ENCODE measurements at places on chromosomes 12 and 14.

DNA sequence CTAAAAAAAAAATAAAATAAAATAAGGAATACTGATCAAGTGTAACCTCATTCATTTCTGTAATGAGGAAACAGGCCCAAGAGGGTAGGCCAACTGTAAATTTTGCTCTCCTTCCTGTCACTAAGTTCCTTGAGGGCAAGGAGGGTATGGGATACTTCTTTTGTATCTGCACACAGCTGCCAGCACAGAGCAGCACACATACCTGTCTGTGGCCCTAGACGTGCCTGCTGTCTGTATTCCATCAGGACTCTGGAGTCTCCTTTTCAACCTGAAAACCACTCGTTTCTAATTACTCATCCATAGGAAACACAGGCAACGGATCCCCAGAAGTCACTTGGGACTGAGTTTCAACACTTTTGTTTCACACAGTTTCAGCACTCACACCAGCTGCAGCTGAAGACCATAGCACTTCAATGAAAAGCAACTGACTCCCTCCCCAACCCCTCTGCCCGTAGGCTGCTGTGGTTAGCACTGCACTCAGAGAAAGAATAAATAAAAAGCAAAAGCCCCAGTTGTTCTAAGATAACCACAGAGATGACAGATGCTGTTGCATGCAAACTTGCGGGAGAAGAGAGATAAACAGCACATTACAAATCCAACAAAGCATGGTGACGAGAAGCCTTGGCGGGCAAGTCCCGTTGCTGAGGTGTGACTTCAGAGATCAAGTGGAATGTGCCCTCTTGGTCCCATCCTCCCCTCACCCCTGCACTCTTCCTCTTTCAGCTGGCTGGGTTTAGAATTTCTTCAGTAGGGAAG is 24.9 kb downstream of the CRACR2A start:
- DNase-seq, result peak; percentile 76

DNA sequence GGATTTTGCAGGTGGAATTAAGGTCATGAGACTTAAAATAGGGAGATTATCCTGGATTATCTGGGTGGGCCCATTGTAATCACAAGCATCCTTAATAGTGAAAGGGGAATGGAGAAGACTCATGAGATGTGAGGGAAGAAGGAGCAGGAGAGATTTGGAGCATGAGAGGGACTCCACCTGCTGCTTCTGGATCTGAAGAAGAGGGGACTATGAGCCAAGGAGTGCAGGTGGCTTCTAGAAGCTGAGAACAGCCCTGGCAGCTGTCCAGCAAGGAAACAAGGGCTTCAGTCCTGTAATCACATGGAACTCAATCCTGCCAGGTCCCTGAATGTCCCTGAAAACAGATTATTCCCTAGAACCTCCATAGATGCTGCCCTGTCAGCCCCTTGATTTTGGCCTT is 67.8 kb downstream of the PELI2 start:
- DNase-seq, result no peak

DNA sequence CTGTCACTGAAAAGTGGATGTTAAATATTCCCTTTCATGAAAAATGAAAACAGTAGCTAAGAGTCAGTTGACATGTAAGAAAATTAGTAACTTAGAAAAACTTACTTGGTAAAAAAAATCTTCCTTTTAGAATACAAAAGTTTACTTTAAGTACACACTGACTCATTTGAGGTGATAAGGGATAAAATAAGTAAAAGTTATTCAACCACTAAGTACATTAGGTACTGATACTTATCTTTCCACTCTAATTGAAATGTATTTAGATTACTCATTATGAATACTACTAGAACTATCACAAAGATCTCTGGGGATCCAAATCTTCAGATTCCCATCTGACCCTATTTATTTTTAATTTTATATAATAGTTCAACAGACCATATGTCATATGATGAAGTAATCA is 12.2 kb downstream of the SYCP3 start:
- no peak for DNase-seq

- DNase-seq, result no peak
Observed at GRCh38 chr14:62557416-62557815, 487.8 kb downstream of the KCNH5 start.

- no peak for DNase-seq
Observed at GRCh38 chr12:40107803-40108620, 2.1 kb upstream of the SLC2A13 start.

DNA sequence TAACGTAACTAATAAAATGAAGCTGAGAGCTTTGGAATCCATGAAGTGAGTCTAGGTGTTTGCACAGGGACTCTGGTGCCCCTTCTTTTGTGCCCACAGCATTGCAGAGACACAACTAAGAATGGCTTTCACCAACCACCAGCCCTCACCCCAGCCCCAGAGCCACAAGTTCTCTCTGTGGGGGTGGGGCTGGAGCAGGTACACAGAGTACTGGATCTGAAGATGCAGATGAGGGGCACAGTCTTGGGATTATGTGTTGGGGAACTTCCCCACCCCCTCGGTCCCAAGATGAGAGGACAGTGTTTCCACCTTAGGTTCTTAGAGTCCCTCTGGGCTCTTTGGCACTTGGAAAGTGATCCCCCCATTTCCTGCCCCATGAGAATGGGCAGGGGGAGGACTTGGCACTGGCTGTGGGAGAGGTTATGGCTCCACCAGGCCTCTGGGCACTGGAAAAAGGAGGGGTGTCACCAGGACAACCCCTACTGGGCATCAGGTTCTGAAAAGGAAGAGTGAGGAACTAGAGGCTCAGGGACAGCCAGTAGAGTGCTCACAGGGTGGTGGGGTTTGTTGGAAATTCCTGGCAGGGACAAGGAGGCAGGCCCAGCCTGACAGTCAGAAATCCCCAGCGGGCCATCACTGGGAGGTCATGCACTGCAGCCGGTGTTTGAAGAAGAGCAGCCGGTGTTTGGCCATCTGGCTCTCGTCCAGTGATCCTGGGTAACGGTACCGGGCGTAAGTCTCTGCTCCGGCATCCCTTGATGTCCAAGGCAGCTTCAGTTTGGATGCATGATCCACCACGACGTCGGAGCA is 6.7 kb downstream of the B4GALNT1 start:
- no peak for DNase-seq

- DNase-seq, result no peak
Observed at GRCh38 chr12:129394177-129394825, 509.5 kb downstream of the TMEM132D start.

GRCh38 chr12:71440345-71440762 is 756 bp downstream of the LGR5 start:
- DNase-seq, result no peak

- no peak for DNase-seq
Observed at GRCh38 chr12:98901189-98901588, 256.1 kb downstream of the APAF1 start.

GRCh38 chr12:20599757-20600156 is 95.4 kb upstream of the SLCO1C1 start:
- DNase-seq, result no peak

GRCh38 chr12:85627584-85627983 is 208.6 kb downstream of the RASSF9 start:
- no peak for DNase-seq

DNA sequence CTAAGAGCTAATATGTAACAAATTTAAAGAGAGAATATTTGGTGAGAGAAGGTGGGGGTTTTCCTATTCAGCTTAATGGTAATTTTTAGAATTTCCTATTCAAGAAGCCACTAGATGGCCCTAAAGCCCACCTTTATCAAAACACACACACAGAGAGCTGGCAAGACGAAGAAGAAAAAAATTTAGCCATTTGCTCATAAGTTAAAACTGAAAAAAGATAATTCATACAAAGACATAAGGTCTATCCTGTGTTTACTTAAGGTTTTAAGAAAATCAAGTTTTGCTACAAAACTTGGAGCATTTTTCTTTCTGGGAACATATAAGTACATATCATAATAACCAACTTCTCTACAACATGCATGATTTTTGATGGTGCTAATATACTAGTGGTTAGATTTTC is 46.8 kb upstream of the PCED1B start:
- peak; percentile 84 for DNase-seq

- DNase-seq, result no peak
Observed at GRCh38 chr12:39467432-39467870, 24.5 kb upstream of the KIF21A start.

GRCh38 chr14:26866721-26867120 is 268.9 kb upstream of the NOVA1 start:
- no peak for DNase-seq

- DNase-seq, result no peak
Observed at GRCh38 chr14:91380610-91381371, 36.8 kb downstream of the CCDC88C start.

DNA sequence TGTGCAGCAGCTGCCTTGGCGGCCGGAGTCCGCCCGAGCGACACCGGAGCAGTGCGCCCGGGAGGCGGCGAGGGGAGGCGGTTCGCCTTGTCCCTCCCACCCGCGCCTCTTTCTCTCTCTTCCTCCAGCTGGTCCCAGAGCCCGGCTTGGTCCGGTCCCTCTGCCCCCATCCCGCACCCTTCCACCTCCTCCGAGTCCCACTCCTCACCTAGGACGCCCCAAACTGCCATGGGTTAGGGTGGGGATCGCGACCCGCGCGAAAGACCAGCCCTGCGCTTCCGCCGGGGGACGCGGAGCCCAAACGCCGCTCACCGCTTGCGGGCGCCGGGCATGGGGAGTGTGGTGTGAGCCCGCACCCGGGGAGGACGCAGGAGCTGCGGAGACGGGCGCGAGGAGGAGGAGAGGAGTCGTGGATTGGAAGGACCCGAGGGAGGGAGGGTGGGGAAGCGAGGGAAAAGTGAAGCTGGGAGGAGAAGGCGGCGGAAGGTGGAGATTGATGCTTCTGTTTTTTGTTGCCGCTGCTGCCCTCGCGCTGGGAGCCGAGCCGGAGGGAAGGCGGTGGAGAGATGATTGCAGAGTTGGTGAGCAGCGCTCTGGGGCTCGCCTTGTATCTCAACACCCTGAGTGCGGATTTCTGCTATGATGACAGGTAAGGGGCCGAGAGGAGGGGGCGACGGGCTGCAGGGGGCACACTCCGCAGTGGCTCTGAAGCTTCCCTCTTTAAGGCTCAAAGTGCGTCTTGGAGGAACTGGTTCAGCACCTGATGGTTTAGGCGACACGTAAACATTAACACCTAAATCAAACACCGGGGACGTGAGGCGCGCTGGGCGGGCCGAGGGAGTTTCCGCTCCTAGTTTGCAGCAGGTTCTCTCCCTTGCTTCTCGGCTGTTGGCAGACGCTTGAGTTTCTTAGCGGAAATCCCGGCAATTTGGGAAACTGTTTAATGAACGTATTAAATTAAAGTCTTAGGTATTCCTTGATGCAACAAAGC is 610 bp downstream of the TMTC2 start:
- peak; percentile 27 for DNase-seq

- DNase-seq, result no peak
Observed at GRCh38 chr12:126418400-126418799, 1353.2 kb downstream of the AACS start.

DNA sequence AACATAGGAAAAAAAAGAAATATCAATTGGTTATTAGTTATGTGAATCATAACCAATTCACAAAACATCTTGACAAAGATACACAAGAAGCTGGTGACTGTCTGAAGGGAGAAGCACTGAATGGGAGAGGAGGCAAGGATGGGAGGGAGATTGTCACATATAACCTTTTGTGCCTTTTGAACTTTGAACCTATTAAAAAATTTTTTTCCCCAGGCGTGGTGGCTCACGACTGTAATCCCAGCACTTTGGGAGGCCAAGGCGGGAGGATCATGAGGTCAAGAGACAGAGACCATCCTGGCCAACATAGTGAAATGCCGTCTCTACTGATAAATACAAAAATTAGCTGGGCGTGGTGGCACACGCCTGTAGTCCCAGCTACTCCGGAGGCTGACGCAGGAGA is 12.6 kb downstream of the DYNLL1 start:
- DNase-seq, result no peak

DNA sequence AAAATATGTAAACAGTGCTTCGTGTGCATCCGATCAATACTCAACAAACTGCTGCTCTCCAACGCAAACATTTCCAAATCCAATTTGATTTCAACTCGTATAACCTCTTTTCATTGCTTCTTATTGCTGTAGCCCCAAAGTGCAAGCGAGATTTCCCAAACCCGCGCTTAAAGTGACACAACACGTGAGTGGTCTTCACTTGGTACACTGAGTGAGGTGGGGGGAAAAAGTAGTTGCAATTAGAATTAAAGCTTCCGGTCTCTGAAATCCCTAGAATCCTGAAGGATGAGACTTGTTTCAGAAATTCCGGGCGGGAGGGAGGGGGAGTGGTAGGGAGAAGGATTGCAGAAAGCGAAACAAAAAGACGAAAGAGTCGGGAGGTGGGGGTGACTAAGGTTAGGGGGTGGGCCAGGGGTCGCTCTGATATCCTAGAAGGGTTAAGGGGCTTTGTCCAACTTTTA is 387.5 kb downstream of the BCAT1 start:
- no peak for DNase-seq

- no peak for DNase-seq
Observed at GRCh38 chr12:52091869-52092268, 12.4 kb downstream of the SMIM41 start.

DNA sequence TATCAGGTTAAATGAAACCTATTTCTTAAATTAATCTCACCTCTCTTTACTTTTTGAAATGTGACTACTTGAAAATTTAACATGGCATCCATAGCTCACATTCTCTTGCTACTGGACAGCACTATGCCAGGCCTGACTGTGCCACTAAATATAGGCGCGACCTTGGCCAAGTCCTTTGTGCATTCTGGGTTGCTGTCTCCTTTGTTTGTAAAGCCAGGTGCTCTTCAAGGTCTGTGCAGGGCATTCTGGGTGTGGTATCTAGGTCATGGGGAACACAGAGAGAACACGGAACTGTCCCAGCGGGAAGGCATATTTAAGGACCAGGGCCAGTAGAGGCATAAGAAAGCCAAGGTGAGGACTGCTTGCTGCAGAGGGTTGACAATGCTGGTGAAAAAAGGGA is 121.2 kb downstream of the ZNF664 start:
- no peak for DNase-seq

DNA sequence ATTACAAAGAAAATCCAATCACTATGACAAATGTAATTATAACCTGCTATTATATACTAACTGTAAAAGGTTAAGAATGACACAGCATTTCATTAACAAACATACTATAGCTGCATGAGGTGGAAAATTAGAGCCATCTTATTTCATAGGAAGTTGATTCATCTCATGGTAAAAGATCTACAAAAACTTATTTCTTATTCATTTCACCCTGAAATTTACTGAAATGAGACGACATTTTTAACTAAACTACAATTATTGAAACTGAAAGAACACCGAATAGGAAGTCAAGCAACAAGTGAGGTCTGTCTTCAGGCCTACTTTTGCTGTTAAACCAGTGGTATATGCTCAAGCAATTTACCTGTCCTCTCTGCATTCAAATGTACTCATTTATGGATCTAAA is 87.2 kb downstream of the CEP83 start:
- no peak for DNase-seq

GRCh38 chr14:29355846-29356245 is 571.8 kb downstream of the PRKD1 start:
- DNase-seq, result no peak

Data from hematopoietic multipotent progenitor cell treated with erythropoietin and hydrocortisone succinate and interleukin-3 and kit ligand, for 6 days (in vitro differentiated cells).